CD4-positive, CD25-positive, alpha-beta regulatory T cell (primary cell): ENCODE measurements at places on chromosomes 12 and 14.

GRCh38 chr12:124779161-124780141 is 84.2 kb downstream of the SCARB1 start:
- no peak for DNase-seq

DNA sequence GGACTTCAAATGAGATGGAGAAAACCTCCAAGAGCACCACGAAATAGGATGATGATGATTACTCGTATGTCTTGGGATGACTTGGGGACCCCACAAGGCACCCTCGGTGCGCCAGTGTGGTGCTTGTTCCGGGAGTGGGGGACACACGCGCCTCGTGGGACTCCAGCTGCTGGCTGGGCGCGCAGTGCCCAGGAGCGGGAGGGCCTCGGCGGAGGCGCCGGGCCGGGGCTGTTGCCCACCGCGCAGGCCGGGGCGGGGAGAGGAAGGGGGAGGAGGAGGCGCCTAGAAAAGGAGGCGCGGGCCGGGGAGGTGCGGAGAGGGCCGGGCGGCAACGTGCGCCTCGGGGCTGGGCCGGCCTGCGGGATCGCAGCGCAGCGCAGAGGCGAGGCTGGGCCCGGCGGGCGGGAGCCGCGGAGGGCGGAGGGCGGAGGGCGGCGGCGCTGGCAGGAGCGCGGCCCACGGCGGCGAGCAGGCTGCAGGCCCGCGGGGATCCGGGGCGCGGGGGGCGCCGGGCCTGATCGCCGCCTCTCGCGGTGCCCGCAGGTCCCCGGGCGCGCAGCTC is at the start of gene RFLNA:
Gene RFLNA, plus strand, starts transcription at position 314 of the 562 bp plus-strand sequence. CDS start 337 bp downstream, outside the sequence.
- DNase-seq: no peak

DNA sequence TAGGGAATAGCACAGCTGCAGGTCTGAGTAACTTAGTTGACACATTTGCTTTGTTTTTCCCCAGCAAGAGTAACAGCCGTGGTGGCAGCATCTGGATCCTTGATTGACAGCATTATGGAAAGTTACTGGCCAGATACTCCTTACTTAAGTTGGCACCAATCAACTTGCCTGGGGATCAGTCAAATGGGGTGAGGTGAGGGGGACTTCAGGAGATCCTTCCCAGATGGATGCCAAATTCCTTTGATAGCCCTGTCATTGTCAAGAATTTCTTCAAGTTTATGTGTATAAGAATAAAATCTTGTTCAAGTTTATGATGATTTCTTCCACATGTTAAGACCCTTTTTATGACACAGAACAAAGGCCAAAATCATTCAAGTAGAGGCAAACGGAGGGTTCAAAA is 618.4 kb downstream of the SLC6A15 start:
- DNase-seq: no peak

- no peak for DNase-seq
These were observed 60.9 kb downstream of the PLEKHA5 start for GRCh38 chr12:19190292-19191031.

GRCh38 chr14:22798528-22798927 is 16.7 kb downstream of the SLC7A7 start:
- no peak for DNase-seq

DNA sequence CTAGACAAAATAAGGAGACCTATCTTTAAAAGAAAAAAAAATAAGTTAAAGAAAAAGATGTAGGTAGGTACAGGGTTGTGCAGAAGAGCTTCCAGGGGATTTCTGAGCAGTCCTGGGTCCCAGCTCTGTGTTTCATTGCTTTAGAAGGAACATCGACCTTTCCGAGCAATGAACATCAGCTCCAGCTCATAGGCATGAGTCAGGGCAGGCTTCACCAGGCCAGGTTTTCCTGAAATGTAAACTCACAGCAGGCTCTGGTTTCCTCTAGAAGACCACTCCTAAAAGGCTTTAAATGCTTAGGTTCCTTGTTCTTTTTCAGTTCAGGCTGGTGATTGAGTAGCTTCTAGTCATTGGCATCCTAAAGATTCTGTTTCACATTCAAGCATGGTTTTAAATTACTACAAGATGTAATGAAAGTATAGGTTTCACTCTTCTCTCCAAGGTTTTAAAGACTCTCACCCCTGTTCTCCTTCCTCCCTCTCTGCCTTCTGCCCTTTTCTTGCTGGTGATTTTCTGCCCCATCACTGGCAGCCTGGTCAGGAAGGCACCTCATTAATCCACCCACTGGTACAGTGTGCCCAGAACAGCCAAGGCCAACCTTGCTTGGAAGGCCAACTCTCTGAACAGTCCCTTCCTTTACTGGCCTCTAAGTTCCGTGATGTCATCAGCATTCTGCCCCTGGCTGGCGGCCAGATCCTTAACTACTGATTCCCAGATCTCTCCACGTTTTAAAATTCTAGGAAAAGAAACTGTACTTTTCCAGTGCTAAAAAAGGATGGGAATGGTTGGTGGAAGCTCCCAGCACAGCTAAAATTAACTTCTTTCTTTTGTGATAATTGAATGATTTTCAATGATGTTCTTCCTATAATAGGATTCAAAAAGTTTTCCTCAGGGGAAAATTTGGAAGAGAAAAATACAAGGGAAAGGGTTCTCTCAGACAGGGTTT is 109.4 kb upstream of the HIF1A start:
- DNase-seq: no peak

- no peak for DNase-seq
These were observed 202.6 kb downstream of the TMX1 start for GRCh38 chr14:51442513-51443175.

- DNase-seq: no peak
These were observed 53.6 kb upstream of the CD163 start for GRCh38 chr12:7557227-7557626.

- DNase-seq: no peak
These were observed 64.8 kb upstream of the PSMC1 start for GRCh38 chr14:90191585-90191984.

- peak; percentile 25 for DNase-seq
These were observed 158.4 kb downstream of the KLHL28 start for GRCh38 chr14:44803239-44803905.

- no peak for DNase-seq
These were observed 3.3 kb upstream of the RIMBP2 start for GRCh38 chr12:130719263-130719859.

- DNase-seq: no peak
These were observed 116.7 kb upstream of the CAND1 start for GRCh38 chr12:67152451-67152850.

DNA sequence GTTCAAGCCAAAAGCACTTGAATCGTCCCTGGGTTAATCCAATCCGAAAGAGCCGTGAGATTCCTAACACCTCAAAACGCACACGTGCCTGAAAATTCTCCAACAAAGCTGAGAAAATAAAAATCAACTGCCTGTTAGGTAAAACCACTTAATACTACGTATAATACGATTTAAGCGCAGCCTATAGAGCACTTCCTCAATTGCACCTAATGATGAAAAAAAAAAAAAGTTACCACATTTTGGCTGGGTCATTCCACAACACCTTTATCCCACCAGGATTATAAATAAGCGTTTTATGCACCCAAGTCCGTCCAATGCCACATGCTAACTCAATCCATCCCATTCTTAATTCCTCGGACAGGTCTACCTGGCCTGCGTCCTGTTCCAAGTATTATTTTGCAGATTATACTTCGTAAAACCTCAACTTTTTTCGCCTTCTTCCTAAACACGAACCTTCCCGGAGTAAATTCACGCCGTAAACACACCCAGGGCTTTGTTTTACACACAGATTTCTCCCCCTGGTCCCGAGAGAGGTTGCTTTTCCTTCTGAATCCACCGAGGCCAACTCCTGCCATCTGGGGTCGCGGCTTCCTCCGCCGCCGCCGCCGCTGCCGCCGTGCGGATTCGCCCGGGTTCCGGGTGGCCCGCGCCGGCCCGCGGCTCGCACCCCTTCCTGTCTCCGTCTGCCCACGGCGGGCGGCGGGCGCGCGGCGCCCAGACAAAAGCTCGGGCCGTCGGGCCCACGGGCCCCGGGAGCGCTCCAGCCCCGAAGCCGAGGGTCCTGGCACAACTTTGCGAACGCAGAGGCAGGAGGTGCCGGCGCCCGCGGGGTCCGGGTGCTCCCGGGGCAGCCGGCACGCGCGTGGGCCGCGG is 66.2 kb downstream of the RNF34 start:
- peak; percentile 55 for DNase-seq

DNA sequence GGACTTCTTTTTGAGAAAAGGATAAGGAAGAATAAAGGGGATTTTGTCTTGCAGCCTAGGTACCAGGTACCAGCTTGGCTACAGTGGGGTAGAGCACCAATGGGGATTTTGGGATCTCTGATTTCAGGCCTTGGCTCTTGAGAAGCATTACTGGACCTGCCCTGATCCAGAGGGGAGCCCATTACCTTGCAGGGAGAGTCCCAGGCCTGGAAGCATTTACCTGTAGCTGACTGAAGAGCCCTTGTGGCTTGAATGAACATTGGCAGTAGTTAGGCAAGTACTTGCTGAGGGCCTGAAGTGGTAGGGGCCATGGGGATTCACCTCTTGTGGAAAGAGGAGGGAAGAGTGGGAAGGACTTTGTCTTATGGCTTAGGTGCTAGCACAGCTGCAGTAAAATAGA is 308.2 kb upstream of the FBXO33 start:
- no peak for DNase-seq

DNA sequence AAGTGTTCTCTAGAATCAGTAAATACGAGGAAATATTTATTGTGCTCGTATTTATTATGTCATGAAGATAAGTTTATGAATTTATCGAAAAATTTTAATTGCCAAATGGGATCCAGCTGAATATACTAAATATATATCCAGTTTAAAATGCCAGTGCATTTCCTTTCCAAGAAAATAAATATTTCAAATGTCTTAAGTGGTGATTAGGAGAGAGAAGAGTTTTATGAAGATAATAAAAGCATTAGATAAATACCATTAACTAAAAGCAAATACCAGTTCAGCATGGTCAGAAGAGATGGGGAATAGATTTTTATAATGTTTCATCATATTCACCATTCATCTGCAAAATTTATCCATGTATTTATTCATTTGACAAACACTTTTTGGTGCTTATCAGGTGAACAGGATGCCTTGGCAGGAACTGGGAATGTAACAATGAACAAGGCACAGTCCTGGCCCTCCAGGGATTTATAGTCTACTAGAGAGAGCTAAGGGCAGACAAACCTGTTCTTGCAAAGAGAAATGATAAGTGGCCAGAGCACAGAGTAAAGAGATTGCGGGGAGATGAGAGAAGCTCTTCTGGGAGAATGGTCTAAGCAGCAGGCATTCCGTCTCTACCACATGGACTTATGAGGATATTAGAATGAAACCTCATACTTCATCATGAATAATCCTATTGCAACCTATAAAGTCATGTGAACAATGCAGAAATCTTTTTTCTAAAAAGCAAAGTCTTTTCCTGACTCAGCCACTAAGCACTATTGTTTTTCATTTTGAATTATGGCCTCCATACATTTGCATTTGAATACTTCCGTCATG is 143.7 kb upstream of the ABCD2 start:
- DNase-seq: no peak

GRCh38 chr12:113587720-113588119 is 116.0 kb upstream of the LHX5 start:
- DNase-seq: no peak

- DNase-seq: no peak
These were observed 2.0 kb upstream of the MYH6 start for GRCh38 chr14:23409966-23410635.

DNA sequence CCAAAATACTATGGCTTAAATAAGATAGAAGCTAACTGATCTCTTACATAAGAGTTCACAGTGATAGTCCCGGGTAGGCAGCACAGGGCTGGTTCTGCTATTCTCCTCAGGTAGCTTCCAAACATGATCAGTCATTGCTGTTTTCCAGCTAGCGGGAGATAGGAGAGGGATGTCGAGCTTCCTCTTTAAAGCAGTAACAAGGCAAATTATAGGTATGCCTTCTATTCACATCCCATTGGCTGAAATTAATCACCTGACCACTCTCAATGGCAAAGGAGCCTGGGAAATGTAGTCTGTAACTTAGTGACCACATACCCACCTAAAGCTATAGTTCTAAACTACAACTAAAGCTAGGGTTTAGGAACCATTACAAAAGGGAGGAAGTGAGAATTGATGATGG is 34.5 kb upstream of the VRK1 start:
- peak; percentile 61 for DNase-seq

DNA sequence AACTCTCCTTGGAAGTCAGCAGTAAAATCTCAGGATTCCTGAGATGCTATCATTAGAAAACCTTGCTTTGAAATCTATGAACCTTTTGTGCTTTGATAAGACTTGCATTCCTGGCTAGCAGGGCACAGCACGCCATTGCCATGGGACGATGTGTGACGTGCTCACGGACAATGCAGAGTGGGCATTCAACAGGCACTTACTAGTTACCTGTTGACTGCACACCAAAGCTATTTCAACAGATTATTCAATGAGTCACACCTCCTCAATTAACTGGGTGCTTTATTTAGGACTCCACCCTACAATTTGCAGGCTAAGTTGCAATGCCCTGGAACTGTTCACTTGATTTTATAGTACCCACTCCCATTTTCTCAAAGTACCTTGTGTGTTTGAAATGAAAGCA is 11.3 kb downstream of the NOS1 start:
- no peak for DNase-seq

DNA sequence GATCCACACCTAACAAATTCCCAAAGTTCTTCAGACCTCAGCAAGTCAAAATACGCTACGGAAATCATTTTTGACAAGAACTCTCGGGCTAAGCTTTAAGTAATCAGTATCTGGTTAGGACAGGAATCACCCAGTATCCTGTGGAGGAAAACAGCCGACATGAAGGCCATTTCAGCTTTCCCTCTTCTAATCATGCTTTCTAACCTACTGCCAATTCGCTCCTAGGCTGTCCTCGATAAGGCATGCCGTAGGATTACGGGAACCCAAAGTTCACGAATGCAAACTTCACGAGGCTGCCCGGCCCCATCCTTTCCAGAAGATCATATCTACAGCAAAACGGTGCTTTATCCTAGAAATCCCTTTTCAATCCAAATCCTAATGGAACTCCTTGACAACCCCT is 81.8 kb upstream of the PTPRB start:
- no peak for DNase-seq

- DNase-seq: peak; percentile 45
These were observed 23.1 kb upstream of the LRTM2 start for GRCh38 chr12:1797011-1797901.

DNA sequence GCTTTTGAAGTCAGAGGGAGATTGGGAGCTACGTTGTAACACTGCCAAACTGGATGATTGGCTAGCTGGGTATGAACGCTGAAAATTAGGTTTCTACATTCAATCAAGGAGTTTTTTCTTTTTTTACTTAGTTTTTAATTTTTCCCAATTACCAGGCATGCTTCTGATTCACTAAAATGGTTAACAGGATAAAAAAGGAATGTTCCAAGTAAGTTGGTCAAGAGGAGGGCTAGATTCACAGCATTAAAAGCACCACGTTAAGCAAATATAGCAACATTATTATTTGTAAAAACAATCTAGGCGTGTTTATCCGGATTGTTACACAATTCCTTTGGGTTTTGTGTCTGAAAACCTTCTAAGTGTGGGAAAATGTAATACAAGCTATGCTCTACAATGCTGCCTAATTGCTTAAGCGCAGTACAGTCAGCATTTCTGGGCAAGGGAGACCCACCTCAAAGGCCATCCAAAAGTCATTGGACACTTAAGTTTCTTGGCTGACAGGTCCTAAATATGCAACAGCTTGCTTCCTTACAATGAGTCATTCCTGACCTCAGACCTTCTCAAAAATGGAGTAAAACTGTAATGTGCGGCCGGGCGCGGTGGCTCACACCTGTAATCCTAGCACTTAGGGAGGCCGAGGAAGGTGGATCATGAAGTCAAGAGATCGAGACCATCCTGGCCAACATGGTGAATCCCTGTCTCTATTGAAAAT is 1.2 kb downstream of the RPLP0 start:
- DNase-seq: peak; percentile 8

GRCh38 chr12:68180792-68181744 is 21.5 kb upstream of the IFNG start:
- DNase-seq: no peak
